ENCODE measurements at places on chromosomes 6 and 20. TPM values are rescaled to one million over a fixed set of nuclear protein-coding genes. Genes with fewer than 3 reads are reported as not detected.

Gene TMC2
- not detected for total RNA-seq

Gene PLAGL2
- 12.1 TPM for total RNA-seq

Gene THEMIS
- total RNA-seq, result not detected

Gene MOG
- not detected for total RNA-seq

Gene FAM209B
- 0.56 TPM for total RNA-seq

Gene TNFRSF6B
- 0.53 TPM for total RNA-seq

Gene POU5F1
- 2.8 TPM for total RNA-seq

Gene CHMP4B
- total RNA-seq, result 197 TPM

Gene SLC25A27
- total RNA-seq, result 0.70 TPM

Gene KCNK5
- 1.0 TPM for total RNA-seq

Gene SAMD10
- total RNA-seq, result not detected

Gene LAMA4
- 1.8 TPM for total RNA-seq

Gene SIRPD
- total RNA-seq, result not detected

Gene SMLR1
- not detected for total RNA-seq
